ENCODE measurements at places on chromosomes 1 and 21. TPM values are rescaled to one million over a fixed set of nuclear protein-coding genes. Genes with fewer than 3 reads are reported as not detected.

The CNR2 gene
- 0.23 TPM for polyA plus RNA-seq

GRCh38 chr21:20802631-20803260, 195.5 kb upstream of the NCAM2 start:
- peaks cover 4% of the 10 kb centered on the region for H3K4me1 ChIP-seq
- no peak overlapping the region for H3K27ac ChIP-seq
- no peaks in the 10 kb centered on the region for H3K27me3 ChIP-seq
- H3K36me3 ChIP-seq, result no peaks in the 10 kb centered on the region

DNA sequence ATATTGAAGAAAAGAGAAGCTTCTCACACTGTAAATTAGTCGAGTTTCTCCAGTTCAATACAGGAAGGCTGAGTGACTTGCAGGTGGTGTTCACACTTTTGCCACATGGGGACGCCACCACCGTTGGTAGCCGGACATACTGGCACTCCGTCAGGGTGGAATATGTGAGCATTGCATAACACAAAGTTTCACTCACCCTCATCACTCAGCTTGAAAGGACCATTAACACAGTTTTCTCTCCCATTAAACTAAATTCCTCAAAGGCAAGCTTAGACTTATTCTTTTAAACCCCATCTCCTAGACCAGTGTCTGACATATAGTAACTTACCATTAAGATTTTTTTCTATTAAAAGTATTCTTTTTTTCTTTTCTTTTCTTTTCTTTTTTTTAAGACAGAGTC, 105.3 kb upstream of the SERBP1 start:
- H3K4me3 ChIP-seq, result no peak overlapping the region
- H3K36me3 ChIP-seq, result no peaks in the 10 kb centered on the region
- H3K27me3 ChIP-seq, result no peaks in the 10 kb centered on the region
- H3K4me1 ChIP-seq, result no peaks in the 10 kb centered on the region
- peak; percentile 88 for DNase-seq

The TMEM269 gene
- polyA plus RNA-seq, result 0.04 TPM

GRCh38 chr1:226919587-226919986, 20.5 kb upstream of the COQ8A start:
- no peak overlapping the region for H3K4me3 ChIP-seq
- peaks cover 5% of the 10 kb centered on the region for H3K4me1 ChIP-seq
- H3K36me3 ChIP-seq, result no peaks in the 10 kb centered on the region
- H3K27me3 ChIP-seq, result no peaks in the 10 kb centered on the region

- H3K27ac ChIP-seq, result no peak overlapping the region
- no peak overlapping the region for H3K4me3 ChIP-seq
- no peak for DNase-seq
- no peaks in the 10 kb centered on the region for H3K4me1 ChIP-seq
Measured at GRCh38 chr1:68916221-68916902, 419.5 kb upstream of the DEPDC1 start.

GRCh38 chr1:199982606-199983005, 44.9 kb upstream of the NR5A2 start:
- H3K27me3 ChIP-seq, result no peaks in the 10 kb centered on the region
- H3K4me3 ChIP-seq, result no peak overlapping the region
- no peak overlapping the region for H3K27ac ChIP-seq
- no peaks in the 10 kb centered on the region for H3K4me1 ChIP-seq

DNA sequence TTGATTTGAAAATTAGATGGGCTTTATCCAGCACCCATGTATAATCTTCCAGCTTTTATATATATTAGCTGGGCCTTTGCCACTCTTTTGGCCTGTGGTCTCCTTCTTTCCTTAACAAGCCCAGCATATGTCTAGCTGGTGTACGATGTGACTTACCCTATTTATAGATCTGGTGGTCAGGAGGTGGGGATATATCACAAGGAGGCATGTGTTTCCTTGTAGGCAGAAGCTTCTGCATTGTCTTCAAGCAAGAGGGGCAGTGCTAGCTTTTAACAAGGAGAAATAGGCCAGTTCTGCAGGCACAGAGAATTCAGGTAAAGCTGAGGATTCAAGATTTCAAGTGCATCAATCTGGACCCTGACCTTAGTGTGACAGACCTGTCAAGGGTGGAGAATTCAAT, 38.0 kb upstream of the DNASE2B start:
- no peak overlapping the region for H3K27ac ChIP-seq
- H3K36me3 ChIP-seq, result no peaks in the 10 kb centered on the region
- no peak overlapping the region for H3K4me3 ChIP-seq
- no peak for DNase-seq
